Stimulated activated CD8-positive, alpha-beta memory T cell treated with anti-CD3 and anti-CD28 coated beads, Interleukin-7, amount 100 ng/mL, for 24 hours (primary cell): ENCODE measurements at places on chromosomes 1 and 21.

- no peak for DNase-seq
Observed at GRCh38 chr1:111669268-111669667, 49.7 kb downstream of the RAP1A start.

DNA sequence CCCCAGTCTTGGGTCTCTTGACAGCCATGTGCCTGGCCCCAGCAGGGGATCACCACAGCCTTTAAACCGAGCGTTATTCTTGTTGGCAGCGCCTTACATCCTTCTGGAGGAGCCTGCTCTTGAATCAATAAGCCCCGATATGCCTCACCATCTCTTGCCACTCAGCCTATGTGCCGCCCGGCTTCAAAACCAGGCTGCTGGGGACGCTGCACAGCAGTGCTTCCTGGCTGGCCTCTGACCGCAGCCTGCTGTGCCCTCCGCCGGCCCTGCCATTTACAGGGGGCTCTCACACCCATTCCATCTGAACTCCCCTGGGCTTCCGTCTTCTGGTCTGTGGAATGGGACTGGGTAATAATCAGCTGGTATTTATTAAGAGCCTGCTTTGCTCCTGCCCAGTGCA lies 3.0 kb upstream of the PEX10 start:
- DNase-seq, result no peak

DNA sequence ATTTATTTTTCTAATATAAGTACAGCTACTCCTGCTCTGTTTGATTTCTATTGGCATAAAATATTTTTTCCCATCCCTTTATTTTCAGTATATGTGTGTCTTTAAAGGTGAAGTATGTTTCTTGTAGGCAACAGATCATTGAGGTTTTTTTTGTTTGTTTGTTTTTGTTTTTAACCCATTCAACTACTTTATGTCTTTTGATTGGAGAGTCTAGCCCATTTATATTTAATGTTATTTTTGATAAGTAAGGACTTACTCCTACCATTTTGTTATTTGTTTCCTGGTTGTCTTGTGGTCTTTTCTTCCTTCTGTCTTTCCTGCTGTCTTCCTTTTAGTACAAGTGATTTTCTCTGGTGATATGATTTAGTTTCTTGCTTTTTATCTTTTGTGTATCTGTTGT lies 285.1 kb upstream of the PROX1 start:
- no peak for DNase-seq

DNA sequence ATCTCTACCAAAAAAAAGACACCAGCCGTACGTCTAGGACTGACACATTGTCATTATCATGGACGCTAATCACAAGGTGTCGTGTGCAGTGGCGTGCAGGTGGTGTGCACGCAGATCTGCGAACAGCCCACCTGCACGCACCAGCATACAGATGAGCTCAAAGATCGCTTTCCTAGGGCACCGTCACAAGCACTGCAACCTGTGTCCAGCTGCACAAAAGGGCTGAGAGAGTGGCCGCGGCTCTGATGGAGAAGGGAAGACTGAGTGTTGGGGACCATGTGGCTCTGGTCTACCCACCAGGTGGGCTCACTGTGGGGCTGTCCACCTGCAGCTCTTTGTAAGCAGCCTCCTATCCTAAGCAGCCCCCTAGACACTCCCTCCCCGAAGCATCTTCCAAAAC lies 50.9 kb downstream of the S100B start:
- no peak for DNase-seq

- DNase-seq, result no peak
Observed at GRCh38 chr1:240965581-240966091, 353.7 kb upstream of the GREM2 start.

DNA sequence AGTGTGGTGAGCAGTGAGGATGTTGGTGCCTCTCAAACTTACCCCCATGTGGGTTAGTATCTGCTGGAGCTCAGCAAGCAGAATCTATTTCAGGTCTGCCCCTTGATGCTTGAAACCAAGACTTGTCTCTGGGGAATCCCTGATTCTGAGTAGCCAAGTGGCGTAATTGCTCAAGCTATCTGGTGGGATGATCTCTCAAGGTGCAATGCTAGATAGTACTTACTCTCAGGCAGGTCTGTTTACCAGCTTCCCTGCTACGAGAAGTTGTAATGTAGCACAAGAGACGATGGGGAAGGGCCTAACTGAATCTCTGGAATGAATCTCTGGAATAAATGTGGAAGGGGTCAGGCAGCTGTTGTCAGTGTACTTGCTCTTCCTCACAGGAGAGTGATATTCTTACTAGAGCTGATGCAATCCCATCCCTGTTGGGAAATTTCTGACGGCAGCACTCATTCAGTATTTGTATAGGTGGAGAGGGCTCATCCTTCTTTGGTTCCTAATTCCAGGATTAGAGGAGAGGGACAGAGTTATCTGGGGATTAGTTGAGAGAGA lies 65.4 kb downstream of the MACF1 start:
- no peak for DNase-seq

DNA sequence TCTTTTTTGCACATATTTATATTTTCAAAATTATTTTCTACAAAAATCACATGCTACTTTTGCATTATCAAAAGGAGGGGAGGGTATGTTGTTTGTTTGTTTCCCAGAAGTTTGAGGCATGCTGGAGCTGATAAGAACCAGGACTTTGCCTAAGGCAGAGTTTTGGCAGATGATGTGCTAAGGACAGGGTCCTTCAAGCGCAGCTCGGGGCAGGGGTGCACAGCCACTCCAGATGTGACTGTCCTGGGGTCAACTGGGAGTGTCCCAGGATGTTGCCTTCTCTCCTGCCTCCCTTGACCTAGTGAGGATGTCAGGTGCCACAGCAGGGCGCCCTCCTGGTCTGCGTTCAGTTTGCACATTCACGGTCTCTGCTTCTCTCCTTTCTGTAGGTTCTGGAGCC lies 42.6 kb upstream of the SRRM1 start:
- DNase-seq, result no peak

DNA sequence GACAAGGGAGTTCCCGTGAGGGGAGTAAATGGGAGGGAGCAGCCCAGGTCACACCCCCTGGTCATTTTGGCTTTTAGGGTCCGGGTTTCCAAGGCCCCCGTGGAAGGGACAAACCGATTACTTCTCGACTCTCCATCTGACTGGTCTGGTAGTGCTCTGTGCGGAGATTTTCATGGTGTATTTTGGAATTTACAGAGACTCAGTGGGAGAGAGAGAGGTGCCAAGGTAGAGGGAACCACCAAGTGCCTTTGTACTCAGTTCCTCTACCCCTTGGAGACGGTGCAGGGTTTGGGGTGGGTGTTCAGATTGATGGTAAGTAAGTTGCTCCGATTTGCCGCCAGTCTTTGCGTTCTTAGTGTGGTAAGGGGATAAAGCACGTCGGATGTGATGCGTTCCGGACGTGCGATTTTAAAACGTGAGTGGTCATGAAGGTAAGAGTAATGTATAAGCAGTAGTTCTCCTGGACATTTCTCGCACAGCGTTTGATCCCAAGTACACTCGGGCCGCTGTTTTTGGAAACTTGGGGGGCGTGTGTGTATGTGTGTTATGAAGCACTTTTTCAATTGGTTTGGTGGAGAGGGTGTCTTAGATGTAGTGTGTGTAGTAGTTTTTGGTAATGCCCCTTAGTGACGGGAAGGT lies 682 bp downstream of the SUCO start:
- DNase-seq, result peak; percentile 4

- no peak for DNase-seq
Observed at GRCh38 chr1:41025979-41026819, 4.7 kb upstream of the SLFNL1 start.

- no peak for DNase-seq
Observed at GRCh38 chr1:70438529-70438928, 27.5 kb downstream of the CTH start.

- DNase-seq, result no peak
Observed at GRCh38 chr1:181010789-181011188, 11.9 kb downstream of the STX6 start.

DNA sequence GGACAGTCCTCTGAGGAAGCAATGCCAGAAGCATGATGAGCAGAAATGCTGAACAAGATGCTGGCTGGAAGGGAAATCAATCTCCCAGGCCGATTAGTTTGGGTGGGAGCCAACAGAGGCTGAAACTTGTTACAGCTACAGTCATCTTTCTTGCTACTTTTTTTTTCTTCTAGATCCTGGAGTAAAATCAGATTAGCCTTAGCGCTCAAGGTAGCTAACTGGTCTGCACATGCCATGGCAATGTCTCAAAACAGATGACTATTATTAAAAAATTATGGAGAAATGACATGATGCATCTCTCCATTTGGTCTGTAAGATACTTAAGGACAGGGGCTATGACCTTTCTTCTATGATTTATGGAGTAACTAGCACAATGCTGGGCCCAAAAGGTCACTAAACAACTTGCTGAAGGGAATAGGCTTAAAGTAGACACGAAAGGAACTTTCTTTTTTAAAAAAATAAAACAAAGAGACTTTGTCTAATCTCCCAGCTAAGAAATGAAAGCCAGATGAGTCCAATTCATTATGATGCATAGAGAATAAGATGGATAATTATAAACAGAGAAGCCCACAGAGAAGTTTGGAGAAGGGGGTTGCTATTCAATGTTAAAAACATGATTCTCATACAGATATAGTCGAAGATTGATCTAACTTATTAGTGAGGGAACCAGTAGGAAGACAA lies 42.5 kb downstream of the UTP25 start:
- DNase-seq, result no peak

DNA sequence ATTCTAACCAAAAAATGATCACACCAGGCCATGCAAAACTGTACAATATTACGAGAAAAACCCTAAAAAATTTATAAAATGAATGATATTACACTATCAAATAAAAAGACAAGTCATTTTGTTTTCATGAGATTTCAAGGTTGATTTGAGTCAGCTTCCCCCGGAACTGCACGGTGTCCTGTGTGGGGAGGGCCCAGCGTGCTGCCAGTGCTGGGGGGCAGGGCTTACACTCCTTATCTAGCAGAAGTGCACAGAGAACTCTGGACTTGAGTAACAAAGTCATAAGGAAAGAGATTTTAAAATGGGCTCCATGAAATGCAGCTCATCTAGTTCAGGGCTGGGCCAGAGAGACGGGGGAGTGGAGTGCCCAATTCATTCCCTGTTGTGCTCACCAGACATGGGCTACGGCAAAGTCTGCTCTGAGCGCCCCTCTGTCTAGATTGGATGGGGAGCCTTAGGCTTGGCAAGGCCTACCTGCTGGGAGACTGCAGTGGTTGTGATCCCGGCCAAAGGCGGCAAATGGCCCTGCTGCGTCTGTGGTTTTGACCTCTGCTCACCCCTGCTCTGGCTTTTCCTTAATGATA lies 50.1 kb downstream of the COQ8A start:
- DNase-seq, result peak; percentile 24

DNA sequence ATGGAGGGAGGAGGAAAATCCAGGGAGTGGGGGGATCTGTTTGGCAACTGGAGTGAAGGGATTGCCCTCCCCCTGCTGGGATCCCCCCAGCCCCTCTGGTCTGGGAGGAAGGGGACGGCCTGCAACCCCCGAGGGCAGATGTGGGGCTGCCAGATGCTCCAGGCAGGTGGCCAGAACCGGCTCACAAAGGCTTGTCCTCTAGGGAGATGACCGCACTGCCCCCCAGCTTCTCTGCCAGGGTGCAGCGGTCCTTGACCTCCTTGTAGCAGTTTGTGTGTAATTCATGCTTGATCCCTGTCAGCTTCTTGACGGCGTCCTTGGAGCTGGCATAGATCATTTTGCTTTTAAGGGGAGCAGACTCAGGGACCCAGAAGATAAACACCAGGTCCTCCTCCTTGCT lies 69.2 kb downstream of the ROR1 start:
- no peak for DNase-seq

GRCh38 chr1:118902711-118903191 lies 85.4 kb downstream of the TBX15 start:
- DNase-seq, result no peak
